ENCODE measurements at places on chromosomes 12 and 14.

GRCh38 chr14:66496188-66496807 lies 10.1 kb downstream of the CCDC196 start:
- no peak for DNase-seq

GRCh38 chr12:96249196-96250118 lies 55.3 kb downstream of the ELK3 start:
- DNase-seq, result no peak

DNA sequence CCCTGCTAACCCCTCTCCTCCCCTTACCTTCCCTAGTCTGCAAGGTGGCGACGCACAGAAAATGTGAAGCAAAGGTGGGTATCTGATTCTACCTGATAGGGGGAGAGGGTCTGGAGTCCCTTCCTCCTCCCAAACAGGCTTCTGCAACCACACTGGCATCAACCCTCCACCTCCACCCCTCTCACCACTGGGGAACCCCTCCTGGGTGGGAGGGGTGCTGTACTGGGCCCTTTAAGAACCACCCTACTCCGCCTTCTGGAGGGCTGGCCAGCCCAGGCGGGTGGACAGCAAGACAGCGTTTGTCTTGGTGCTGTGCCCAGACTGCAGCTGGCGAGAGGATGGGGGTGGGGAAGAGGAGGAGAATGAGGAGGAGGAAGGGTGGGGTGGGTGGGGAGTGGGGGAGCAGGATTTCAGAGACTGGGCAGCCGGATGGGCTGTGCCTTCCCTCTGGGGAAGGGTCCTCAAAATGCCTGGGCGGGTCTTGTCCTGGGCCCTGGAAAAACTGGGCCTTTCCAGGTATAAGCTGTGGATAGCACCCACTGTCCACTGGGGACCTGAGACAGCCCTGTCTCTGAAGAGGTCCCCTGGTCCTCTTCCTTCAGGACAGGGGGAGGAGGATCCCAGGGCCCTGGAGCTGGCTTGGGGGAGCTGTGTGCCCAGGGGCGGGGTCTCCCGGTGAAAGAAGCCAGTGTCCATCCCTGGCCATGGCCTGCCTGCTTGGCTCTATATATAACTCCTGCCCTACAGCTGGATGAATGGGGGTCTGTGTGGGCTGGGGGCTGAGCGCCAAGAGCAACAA lies 2.8 kb downstream of the TNS2 start:
- no peak for DNase-seq

DNA sequence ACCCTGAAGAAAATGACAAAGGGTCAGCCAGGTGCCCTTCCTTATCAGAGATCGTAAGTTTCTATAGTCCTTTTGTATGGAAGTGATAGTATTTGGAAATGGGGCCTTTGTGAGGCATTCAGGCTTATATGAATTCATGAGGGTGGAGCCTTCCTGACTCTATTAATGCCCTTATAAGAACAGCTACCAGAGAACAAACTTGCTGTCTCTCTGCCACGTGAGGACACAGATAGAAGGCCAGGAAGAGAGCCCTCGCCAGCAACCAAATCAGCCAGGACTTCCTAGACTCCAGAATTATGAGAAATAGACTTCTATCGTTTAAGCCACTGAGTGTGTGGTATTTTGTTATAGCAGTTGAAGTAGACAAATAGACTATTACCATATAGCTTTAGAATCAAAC lies 36.7 kb downstream of the TRMT5 start:
- no peak for DNase-seq

- no peak for DNase-seq
Measured at GRCh38 chr12:112219195-112219594, 93.8 kb downstream of the TRAFD1 start.

DNA sequence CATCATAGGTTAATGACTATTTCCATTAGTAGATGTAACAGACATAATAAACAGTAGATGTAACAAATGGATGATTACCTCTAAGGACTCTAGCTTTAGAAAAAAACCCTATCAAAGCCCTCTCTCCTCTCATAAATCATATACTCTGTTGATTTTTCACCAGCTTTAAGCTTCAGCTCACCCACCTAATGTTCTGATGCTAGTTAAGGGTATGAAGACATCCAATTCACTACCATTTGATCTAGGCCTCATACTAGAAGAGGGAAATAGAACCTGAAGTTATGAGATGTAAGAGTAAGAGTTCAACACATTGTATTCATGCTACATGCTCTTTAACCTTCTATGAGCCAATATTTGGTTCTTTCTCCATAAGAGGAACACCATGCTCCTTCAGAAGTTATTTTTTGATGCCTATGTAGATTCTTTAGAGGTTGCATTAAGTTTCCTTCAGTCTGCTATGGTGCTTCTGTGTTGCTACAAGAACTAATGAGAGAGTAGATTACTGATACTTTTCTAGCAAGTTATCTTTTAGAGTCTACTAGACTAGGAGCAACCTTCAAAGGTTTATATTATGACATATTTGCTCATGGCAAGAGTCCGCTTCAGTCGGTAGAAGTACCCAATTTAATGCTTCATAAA lies 16.0 kb downstream of the A2M start:
- no peak for DNase-seq

GRCh38 chr12:7667125-7667524 lies 1.4 kb upstream of the APOBEC1 start:
- no peak for DNase-seq

GRCh38 chr12:116076399-116076798 lies 201.1 kb downstream of the MED13L start:
- DNase-seq, result no peak

- DNase-seq, result peak; percentile 17
Measured at GRCh38 chr14:35687335-35687939, 121.7 kb downstream of the RALGAPA1 start.
